ENCODE measurements at places on chromosomes 12 and 14. TPM values are rescaled to one million over a fixed set of nuclear protein-coding genes. Genes with fewer than 3 reads are reported as not detected.
A peak's percentile ranks its signal among the peaks of the same experiment; 100 is the strongest.

GRCh38 chr12:10900530-10900929 lies 8.8 kb downstream of the TAS2R13 start:
- no peak overlapping the region for H3K4me3 ChIP-seq
- H3K36me3 ChIP-seq: no peaks in the 10 kb centered on the region
- no peaks in the 10 kb centered on the region for H3K27me3 ChIP-seq
- no peaks in the 10 kb centered on the region for H3K4me1 ChIP-seq
- DNase-seq: no peak

- no peak for DNase-seq
- no peak overlapping the region for H3K4me3 ChIP-seq
- H3K36me3 ChIP-seq: no peaks in the 10 kb centered on the region
- H3K27me3 ChIP-seq: no peaks in the 10 kb centered on the region
- H3K27ac ChIP-seq: no peak overlapping the region
- H3K4me1 ChIP-seq: no peaks in the 10 kb centered on the region
Measured at GRCh38 chr12:75294797-75295196, 35.3 kb downstream of the CAPS2 start.

GRCh38 chr12:80269803-80270552 lies 170.6 kb downstream of the OTOGL start:
- H3K27ac ChIP-seq: no peak overlapping the region
- H3K4me1 ChIP-seq: no peaks in the 10 kb centered on the region
- H3K4me3 ChIP-seq: no peak overlapping the region
- H3K36me3 ChIP-seq: no peaks in the 10 kb centered on the region
- peak; percentile 18 for DNase-seq

DNA sequence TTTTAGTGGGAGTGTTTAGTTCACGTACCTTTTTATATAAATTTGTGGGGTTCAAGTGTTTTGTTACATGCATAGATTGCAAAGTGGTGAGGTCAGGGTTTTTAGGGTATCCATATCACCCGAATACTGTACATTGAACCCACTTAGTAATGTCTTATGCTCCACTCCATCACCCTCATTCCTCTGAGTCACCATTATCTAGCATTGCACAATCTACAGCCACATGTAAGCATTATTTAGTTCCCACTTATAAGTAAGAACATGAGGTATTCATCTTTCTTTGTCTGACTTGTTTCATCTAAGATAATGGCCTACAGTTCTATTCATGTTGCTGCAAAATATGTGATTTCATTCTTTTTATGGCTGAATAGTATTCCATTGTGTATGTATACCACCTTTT lies 583.7 kb upstream of the LRFN5 start:
- H3K4me3 ChIP-seq: no peak overlapping the region
- no peaks in the 10 kb centered on the region for H3K4me1 ChIP-seq
- H3K36me3 ChIP-seq: no peaks in the 10 kb centered on the region
- H3K27ac ChIP-seq: no peak overlapping the region

Gene DHRS4L2
- 29.1 TPM for polyA plus RNA-seq

DNA sequence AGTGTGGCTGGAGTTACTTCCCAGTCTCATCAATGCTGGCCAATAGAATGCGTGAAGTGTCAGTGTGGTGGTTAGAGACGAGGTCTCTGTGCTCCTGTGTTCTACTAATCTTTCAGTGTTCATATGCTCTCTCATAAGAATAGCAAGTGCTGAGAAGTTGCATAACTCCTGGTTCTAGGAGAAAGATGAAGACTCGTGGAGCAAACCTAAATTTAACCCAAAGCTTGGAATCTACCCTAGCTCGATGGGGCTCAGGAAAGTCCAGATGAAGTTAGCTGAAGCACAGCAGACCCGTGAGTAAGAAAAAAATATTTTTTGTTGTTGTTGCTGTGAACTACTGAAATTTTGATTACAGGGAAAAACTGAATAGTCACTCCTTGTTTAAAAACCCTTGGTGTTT lies 412.6 kb downstream of the APAF1 start:
- H3K27ac ChIP-seq: no peak overlapping the region
- no peak overlapping the region for H3K4me3 ChIP-seq
- DNase-seq: no peak
- no peaks in the 10 kb centered on the region for H3K27me3 ChIP-seq
- H3K36me3 ChIP-seq: no peaks in the 10 kb centered on the region

GRCh38 chr12:6336889-6337853 lies 4.7 kb downstream of the TNFRSF1A start:
- H3K4me3 ChIP-seq: peak overlapping the region; percentile 35
- peaks cover 67% of the 10 kb centered on the region for H3K4me1 ChIP-seq
- no peaks in the 10 kb centered on the region for H3K27me3 ChIP-seq
- peak overlapping the region; percentile 99 for H3K27ac ChIP-seq

Gene SYNE3
- 1.2 TPM for polyA plus RNA-seq

Gene MYF5
- 0.07 TPM for polyA plus RNA-seq

Gene PZP
- 0.24 TPM for polyA plus RNA-seq

Gene RNASE3
- 0.18 TPM for polyA plus RNA-seq

Gene CNTN1
- polyA plus RNA-seq: 7.4 TPM

Gene FGF6
- 0.07 TPM for polyA plus RNA-seq

GRCh38 chr14:50924236-50924635 lies 20.0 kb downstream of the PYGL start:
- no peaks in the 10 kb centered on the region for H3K36me3 ChIP-seq
- no peak overlapping the region for H3K4me3 ChIP-seq
- H3K27ac ChIP-seq: no peak overlapping the region
- no peaks in the 10 kb centered on the region for H3K4me1 ChIP-seq
- DNase-seq: no peak

DNA sequence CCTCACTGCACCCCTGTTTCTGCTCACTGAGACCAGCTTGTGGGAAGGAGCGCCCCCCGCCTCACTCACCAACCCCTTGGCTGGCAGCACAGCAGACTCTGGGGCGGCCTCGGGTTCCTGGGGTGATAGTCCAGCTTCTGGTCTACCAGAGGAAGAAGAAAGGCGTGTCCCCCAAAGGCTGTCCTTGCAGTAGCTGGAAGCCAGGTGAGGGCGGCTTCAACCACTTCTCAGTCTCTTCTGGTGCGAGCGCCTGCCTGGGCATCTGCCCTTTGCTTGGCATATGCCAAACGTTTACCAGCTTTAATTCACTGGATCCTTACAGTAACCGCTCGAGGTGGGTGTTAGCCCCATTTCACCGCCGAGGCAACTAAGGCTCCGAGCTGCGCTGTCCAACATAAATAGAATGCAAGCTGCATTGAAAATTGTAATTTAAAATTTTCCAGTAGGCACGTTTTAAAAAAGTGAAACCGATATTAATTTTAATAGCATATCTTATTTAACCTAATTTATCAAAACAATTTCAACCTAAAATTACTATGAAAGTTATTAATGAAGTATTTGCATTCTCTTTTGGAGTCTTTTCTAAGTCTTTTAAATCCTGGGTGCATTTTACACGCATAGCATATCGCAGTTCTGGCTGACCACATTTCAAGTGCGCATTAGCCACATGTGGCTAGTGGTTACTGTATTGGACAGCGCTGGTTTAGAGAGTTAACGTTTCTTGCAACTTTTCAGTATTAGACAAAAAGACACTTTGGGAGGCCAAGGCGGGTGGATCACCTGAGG lies 872 bp downstream of the FAM177A1 start:
- H3K36me3 ChIP-seq: peaks cover 17% of the 10 kb centered on the region
- DNase-seq: peak; percentile 85

- no peaks in the 10 kb centered on the region for H3K27me3 ChIP-seq
- no peak for DNase-seq
- H3K27ac ChIP-seq: no peak overlapping the region
- peaks cover 11% of the 10 kb centered on the region for H3K4me1 ChIP-seq
Measured at GRCh38 chr14:73424453-73424852, 33.9 kb downstream of the NUMB start.

Gene KRT74
- polyA plus RNA-seq: not detected

- H3K36me3 ChIP-seq: no peaks in the 10 kb centered on the region
- no peak overlapping the region for H3K27ac ChIP-seq
- H3K4me3 ChIP-seq: no peak overlapping the region
- H3K27me3 ChIP-seq: no peaks in the 10 kb centered on the region
- H3K4me1 ChIP-seq: peaks cover 14% of the 10 kb centered on the region
Measured at GRCh38 chr14:91078095-91078737, 17.8 kb upstream of the RPS6KA5 start.

- H3K27ac ChIP-seq: no peak overlapping the region
- DNase-seq: no peak
- no peak overlapping the region for H3K4me3 ChIP-seq
- H3K4me1 ChIP-seq: no peaks in the 10 kb centered on the region
- peaks cover 12% of the 10 kb centered on the region for H3K36me3 ChIP-seq
- H3K27me3 ChIP-seq: no peaks in the 10 kb centered on the region
Measured at GRCh38 chr12:123027726-123028445, 47.4 kb downstream of the ARL6IP4 start.

Gene WNT5B
- 8.5 TPM for polyA plus RNA-seq

GRCh38 chr12:25675808-25676207 lies 122.7 kb upstream of the LMNTD1 start:
- H3K4me3 ChIP-seq: no peak overlapping the region
- no peaks in the 10 kb centered on the region for H3K4me1 ChIP-seq
- H3K36me3 ChIP-seq: no peaks in the 10 kb centered on the region
- DNase-seq: no peak
- H3K27me3 ChIP-seq: no peaks in the 10 kb centered on the region

DNA sequence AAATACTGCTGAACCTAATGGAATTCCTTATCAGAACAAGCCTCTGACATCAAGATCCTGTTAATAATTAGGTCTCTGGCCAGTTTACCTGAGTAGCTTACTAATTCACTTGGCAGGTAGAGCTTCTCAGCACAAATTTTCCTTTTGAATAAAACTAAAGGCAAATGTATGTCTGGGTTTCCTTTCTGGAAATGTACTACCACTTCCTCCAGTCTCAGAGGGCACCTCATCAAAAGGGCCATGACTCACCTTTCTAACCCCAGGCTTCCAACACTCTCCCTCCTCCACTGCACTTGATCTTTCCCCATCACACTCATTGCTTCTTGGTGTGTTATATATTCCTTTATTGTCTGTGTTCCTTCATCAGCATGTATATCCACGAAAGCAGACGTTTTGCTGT lies 90.5 kb downstream of the SLC2A13 start:
- H3K36me3 ChIP-seq: no peaks in the 10 kb centered on the region
- peaks cover 38% of the 10 kb centered on the region for H3K4me1 ChIP-seq
- no peak for DNase-seq
- H3K27me3 ChIP-seq: no peaks in the 10 kb centered on the region
